Stimulated activated CD8-positive, alpha-beta memory T cell treated with anti-CD3 and anti-CD28 coated beads, Interleukin-7, amount 100 ng/mL, for 4 hours (primary cell): ENCODE measurements at places on chromosomes 16 and 17.

- no peak for DNase-seq
Observed at GRCh38 chr16:88978608-88979346, 1.8 kb upstream of the CBFA2T3 start.

GRCh38 chr16:85259115-85259831 lies 147.0 kb upstream of the CIBAR2 start:
- no peak for DNase-seq

DNA sequence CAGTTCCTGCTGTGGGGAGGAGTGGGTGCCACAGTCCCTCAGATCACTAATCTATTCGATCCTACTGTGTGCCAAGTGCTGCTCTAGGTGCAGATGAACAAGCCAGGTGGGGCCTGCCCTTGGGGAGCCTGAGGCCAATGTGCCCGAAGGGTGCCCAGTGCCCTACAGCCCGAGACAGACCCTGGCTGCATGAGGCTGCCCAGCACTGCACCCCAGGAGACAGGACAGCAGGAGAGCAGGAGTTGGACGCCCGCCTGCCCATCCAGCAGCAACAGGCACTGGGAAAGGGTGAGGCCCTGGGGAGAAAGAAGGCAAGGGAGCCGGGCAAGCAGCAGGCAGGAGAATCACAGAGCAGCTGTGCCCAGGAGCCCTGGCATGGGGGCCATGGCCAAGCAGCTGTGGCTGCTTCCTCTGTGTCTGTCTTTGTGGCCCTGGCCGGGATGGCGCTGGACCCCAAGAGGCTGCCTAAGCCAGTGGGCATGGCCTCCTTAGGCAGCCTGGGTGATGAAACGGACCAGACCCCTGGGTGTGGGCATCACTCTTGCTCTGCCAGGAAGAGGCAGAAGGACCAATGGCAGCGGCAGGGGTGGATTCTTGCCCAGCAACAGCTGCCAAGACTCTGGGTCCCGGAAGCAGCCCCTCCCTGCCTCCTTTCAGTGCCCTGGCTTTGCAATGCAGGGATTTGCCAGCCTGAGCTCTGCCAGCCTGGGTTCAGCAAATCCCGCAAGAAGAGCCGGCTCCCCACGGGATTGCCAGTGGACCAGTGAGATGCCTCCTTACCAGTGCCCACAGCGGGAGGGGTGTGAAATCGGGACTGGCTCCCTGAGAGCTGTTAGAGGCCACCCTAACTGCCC lies 179.6 kb upstream of the TNRC6C start:
- DNase-seq = no peak

- no peak for DNase-seq
Observed at GRCh38 chr16:67025210-67025550, 3.8 kb upstream of the CBFB start.

DNA sequence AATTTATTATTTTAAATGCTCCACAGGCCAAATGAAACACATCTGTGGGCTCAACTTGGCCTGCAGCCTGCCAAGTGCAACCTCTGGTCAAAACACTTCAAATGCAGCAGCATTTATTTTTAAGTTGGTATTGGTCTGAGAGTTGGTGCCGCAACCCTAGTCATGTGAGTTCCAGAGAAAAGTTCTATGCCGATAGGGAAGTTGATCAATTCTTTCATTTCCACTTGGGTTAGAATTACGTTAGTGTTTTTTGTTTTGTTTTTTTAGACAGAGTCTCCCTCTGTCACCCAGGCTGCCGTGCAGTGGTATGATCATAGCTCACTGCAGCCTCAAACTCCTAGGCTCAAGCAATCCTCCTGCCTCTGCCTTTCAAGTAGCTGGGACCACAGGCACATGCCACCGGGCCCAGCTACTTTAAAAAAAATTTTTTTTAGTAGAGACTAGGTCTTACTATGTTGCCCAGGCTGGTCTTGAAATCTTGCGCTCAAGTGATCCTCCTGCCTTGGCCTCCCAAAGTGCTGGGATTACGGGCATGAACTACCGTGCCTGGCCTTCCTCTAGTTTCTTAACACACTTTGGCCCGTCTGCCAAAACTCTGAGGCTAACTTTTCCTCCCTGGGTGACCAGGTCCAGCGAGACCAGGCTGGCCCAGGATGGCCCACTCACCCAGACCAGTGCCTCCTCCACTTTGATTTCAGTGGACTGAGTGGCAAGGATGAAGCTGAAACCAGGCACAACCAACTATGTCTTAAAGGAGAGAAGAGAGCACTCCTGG lies 221.1 kb downstream of the MRTFB start:
- no peak for DNase-seq
